ENCODE measurements at places on chromosomes 2 and 18. TPM values are rescaled to one million over a fixed set of nuclear protein-coding genes. Genes with fewer than 3 reads are reported as not detected.

Gene CPLX4
- not detected for total RNA-seq

- H3K36me3 ChIP-seq, result no peaks in the 10 kb centered on the region
- H3K27ac ChIP-seq, result peak overlapping the region; percentile 96
- peaks cover 19% of the 10 kb centered on the region for H3K27me3 ChIP-seq
- peaks cover 16% of the 10 kb centered on the region for H3K4me1 ChIP-seq
- DNase-seq, result peak; percentile 44
Measured at GRCh38 chr2:74554820-74555531, 456 bp downstream of the DOK1 start.

- DNase-seq, result no peak
- no peak overlapping the region for H3K4me3 ChIP-seq
- H3K4me1 ChIP-seq, result peaks cover 4% of the 10 kb centered on the region
- H3K27me3 ChIP-seq, result peaks cover 47% of the 10 kb centered on the region
Measured at GRCh38 chr2:73823916-73824523, 4.7 kb upstream of the STAMBP start.

DNA sequence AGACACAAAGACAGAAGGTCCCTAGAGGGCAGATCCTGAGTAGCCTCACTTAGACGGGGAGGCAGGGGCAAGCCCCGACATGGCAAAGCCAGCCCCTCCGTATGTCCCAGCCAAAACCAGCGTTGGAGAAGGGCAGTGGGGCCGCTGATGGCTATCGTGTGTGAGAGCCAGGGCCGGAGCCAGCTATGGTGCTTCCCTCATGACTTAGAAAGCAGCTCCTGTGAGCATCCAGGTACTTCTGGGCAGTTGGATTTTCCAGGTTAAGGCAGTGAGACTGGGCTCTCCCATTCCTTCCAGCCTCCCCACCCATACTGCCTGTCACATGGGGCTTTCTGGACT lies 31.2 kb upstream of the ROCK2 start:
- no peak overlapping the region for H3K4me3 ChIP-seq
- H3K27me3 ChIP-seq, result peaks cover 18% of the 10 kb centered on the region
- no peaks in the 10 kb centered on the region for H3K36me3 ChIP-seq
- DNase-seq, result no peak
- H3K4me1 ChIP-seq, result peaks cover 9% of the 10 kb centered on the region
- no peak overlapping the region for H3K27ac ChIP-seq

DNA sequence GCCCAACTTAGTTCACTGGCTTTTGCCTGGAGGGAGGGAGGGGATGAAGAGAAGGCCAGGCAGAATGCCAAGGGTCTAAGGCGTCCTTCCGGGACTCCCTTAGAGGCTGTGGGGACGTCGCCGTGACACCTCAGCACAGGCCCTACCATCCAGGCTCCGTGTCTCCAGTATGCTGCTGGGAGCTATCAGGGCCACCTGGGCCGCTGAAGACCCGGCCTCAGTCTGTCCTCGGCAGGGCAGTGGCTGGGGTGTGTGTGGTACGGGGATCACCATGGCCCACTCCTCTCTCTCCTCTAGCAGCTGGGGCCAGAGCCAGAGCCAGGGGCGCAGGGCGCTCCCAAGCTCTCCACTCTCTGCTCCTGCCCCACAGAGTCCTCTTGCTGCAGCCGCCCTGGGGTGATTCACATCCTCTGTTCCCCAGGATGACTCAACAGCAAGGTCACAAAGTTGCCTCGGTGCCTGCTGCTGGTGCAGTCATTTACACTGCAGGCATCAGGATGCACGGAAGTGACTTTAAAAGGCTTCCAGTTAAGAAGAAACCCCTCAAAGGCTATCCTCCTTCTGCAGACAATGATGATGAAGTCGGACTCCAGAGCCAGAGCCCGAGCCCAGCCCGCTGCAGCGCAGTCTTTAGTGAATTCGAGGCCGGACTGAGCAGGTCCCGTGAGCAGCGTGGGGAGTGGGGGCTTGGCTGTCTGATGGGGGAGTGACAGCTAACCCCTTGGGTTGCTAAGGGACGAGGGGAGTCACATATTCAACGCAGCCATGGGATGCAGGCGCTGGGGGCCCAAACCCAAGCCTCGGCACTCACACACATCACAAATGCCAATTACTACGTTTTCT lies 31.9 kb downstream of the SNORC start:
- H3K36me3 ChIP-seq, result no peaks in the 10 kb centered on the region
- no peak overlapping the region for H3K4me3 ChIP-seq
- no peak overlapping the region for H3K27ac ChIP-seq
- DNase-seq, result no peak
- no peaks in the 10 kb centered on the region for H3K4me1 ChIP-seq
- H3K27me3 ChIP-seq, result no peaks in the 10 kb centered on the region

Gene HOXD13
- total RNA-seq, result not detected
